ENCODE measurements at places on chromosomes 2 and 18.

DNA sequence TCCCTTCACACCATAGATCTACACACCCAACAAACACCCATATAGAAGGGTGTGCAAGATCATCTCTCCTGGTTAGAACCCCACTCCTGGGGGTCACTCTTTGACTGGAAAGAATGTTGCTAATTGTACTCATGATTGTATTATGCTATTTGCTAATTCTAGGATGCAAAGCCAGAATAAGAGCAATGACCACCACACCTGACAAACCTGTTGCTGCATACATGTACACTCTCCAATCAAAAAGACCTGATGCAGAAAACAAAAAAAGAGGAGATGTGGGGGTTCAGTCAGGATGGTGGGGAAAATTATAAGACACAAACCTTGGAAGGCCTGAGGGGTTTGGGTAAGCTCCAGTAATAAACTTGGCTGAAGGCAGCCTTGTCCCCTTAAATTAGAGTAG, 36.9 kb upstream of the PDK1 start:
- DNase-seq = no peak

- peak; percentile 14 for DNase-seq
Observed at GRCh38 chr18:68676913-68677312, 38.0 kb downstream of the TMX3 start.

DNA sequence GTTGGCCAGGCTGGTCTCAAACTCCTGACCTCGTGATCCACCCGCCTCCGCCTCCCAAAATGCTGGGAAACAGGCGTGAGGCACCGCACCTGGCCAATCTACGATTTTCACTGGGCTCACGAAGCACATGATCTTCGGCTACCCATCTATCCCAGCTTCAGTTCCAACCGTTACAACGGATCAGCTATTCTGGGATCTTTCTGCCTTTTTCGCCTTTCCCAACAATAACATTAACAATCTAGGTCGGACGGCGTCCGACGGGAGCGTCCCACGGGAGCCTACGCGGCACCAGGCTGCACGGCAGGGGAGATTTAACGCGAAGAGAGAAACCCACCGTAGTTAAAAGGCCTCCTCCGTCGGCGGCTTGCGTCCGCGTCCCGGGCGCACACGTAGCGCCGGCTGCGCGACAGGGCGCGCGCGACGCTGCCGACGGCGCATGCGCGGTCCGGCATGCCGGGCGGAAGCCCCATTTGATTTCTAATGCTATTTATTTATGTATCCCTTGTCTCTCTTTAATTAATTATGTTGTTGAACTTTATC, at the start of gene MSL3B:
Gene MSL3B (minus strand): TSS at position 394 of the 540 bp plus-strand sequence.
- DNase-seq = no peak

DNA sequence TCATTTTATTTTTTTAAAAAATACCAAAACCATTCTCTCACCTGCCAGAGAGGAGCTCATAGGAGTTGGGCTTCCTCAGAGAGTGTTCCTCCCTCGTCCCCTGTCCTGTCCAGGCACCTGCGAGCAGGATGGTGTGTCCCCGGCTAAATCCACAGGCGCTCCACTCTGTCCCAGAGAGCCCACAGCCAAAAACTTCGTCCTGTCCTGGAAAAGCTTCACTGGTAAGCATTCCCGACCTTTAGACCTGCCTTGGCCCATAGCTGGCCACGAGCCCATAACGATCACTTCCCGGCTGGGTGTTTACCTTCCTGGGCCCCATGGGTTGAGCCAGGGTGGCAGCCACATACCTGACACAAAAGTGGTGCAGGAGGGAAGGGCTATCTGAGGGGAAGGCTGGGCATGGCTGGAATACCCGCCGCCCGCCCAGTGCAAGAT, at the start of gene NGEF:
Gene NGEF (minus strand): TSS at position 230 of the 435 bp plus-strand sequence. CDS start 38,366 bp downstream, outside the sequence.
- no peak for DNase-seq

- no peak for DNase-seq
Observed at GRCh38 chr2:72143441-72144273, 4.0 kb downstream of the CYP26B1 start.

DNA sequence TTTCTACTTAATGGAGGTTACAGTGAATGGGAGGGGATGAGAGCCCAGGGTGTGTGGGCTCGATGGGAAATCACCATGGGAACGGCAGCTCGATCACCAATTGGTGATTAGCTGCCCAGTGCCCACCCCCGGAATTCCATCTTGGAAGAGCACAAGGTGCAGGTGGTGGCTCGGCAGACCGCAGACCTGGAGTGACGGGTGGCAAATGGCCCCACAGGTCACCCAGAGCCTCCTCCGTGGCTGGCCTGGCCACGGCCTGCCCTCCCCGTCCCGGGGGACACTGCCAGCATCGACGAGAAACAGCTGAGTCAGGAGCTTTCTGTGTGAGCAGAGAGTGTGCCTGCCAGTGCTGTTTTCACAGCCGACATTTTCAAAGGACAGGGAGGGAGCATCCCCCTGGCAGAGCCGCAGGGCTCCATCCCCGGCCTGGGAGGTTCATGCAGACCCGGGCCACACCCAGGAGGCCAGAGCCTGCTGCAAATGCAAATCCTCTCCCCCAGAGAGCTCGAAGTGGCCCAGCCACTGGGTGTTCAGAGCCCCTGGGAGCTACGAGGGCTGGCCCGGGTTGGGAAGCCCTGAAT, 176.4 kb upstream of the MYT1L start:
- no peak for DNase-seq

GRCh38 chr2:5990086-5990485, 297.9 kb downstream of the SOX11 start:
- DNase-seq = no peak

GRCh38 chr2:118761771-118762170, 85.7 kb downstream of the EN1 start:
- no peak for DNase-seq

DNA sequence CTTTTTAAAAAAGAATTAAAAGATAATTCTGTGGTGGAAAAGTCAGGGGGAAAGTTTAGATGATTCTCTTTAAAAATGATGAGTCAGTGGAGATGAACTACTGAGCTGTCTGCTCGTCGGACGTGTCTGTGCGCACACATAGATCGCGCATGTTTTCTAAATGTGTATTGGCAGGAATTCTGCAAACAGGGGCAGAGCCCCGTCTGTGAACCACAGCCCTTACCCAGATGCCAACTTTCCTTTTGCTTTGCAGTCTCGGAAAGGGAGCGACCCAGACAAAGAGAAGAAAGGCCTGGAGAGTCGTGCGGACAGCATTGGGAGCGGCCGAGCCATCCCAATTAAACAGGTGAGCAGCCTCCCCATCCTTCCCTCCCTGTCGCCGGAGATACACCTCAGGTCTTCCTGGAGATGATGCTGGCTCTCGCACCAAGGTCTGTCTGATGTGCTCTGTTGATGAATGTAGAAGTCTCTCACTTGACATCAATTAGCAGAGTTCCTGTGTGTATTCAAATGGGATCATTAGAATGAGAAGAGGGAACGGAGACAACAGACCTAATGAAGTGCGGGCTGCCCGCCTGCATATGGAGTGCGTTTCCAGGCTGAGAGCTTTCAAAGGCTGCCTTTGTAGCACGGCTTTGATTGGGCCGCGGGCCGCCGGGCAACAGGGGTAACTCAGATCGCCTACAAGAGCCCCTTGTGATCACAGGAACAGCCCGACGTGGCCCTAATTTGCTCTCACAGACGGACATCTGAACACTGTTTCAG, 313.3 kb downstream of the AGAP1 start:
- no peak for DNase-seq

DNA sequence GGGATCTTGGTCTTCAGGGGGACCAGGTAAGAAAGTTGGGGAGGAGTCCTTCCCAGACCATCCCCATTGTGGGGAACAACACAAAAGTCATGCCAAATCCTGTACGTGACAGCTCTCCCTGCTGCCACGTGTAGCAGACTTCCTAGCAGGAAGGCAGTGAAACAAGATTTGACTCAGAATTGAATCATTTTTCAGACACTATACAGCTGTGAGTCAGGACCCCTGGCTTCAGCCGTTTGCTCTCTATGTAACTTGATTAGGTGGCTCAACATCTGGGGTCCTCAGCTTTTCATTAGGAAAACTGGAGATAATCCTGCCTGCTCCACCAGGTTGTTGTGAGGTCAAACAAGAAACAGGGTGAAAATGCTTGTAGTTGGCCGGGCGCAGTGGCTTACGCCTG, 32.9 kb upstream of the PDCL3 start:
- no peak for DNase-seq

GRCh38 chr2:197079414-197079813, 152.9 kb upstream of the PGAP1 start:
- DNase-seq = no peak

DNA sequence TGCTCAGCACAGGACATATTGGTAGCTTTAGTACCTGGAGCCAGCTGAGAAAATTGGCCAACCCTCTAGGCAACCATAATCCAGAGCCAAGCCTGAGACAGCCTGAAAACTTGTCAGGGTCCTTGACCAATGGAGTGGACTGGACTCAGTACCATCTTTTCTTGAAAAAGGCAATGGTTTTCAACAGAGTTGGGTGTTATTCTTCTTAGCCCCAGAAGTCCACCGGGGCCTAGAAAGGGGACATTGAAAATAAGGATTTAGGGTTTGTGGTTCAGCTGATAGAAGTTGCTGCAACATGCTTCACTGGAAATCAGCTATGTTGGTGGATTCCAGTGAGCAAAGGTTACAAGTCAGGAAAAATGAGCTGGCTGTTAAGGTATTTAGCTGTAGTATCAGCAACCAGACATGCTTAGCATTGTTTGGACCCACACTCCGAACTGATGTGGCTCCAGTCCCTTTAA, 22.1 kb upstream of the CNOT11 start:
- no peak for DNase-seq

GRCh38 chr2:28094739-28095138, 204.2 kb downstream of the BABAM2 start:
- DNase-seq = no peak

- DNase-seq = no peak
Observed at GRCh38 chr2:153455861-153456260, 22.7 kb downstream of the RPRM start.

GRCh38 chr2:9548506-9548905, 7.1 kb downstream of the ADAM17 start:
- DNase-seq = no peak

DNA sequence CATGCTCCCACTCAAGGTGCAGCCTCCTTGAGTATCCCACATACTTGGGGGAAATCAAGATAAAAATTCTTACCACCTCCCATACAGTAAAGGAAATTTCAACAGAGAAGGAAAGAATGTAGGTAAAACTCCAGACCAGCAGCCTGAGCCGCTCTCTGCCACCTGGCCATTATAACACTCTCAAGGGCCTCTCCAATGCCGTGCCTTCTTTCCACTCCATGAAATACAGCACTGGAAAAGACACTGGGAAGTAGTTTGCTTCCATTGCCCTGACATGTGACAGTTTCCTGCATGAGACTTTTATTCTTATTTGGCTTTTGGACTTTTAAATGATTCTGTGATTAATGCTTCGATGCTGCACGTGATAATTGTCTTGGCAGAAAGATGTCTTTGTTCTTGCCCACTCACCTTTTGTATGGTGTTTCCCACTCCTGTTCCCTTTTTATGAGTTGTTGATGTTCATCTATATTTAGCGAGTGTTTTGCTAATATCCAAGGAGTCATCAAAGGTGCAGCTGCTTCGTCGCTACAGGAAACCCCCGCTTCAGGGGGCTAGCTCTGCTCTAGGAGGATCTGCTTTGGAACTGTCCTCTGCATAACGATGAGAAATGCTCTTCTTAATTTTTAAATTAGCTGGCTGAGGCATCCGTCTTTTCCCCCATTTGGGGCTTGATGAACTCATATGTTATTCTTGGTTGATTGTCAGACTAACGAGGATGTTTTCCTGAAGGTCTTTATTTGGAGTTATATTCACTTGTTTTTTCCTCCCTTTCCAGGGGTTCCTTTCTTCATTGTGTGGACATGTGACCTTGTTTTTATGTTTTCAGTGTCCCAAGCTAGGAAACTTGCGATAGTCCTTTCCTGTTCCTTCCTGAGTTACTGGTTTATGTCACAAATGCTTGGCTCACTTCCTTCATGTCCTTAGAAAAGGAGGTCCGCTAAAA, 179.4 kb downstream of the TXNL1 start:
- no peak for DNase-seq

DNA sequence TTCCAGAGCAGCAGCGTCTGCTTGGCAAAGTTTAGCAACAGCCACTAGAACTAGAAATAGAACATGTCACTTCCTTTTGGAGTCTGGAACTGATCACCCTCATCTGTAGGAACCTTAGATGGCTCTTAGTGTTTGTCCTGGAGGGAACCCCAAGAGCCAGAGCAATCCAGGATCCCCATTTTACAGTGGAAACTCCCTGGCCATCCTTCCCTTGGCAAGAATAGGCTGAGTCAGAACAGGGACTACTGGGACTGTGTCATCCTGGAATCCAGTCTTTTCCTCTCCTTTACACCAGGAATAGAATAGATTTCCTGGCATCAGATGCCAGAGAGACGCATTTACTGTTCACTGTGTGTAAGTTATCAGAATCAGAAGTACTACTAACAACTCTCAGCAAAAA, 33.2 kb upstream of the GRHL1 start:
- DNase-seq = no peak

DNA sequence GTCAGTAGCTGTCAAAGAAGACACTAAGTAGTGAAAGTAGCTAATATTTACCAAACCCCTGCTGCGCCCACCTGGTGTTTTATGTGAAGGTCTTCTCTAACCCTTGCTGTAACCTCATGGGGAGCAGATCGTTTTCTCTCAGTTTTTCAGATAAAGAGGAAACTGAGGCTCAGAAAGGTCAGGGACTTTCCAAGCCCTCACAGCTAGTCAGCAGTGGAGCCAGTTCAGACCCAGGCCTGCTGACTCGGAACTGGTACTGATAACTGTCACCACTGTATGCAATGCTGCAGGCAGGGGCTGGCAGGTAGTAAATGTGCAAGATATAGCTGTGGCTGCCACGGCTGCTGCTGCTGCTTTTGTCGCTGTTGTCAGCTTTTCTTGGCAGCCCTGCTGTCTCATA, 69.1 kb downstream of the LRRFIP1 start:
- DNase-seq = no peak

DNA sequence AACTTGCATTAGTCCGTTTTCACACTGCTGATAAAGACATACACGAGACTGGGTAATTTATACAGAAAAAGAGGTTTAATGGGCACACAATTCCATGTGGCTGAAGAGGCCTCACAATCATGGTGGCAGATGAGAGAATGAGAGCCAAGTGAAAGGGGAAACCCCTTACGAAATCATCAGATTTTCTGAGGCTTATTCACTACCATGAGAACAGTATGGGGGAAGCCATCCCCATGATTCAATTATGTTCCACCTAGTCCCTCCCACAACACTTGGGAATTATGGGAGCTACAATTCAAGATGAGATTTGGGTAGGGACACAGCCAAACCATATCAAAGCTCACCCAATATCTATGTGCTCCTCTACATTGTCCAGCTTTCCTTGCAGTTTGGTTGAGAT, 16.0 kb upstream of the SERPINE2 start:
- DNase-seq = no peak

All from NCI-H460 (cell line).